ENCODE measurements at places on chromosomes 7 and 10.

DNA sequence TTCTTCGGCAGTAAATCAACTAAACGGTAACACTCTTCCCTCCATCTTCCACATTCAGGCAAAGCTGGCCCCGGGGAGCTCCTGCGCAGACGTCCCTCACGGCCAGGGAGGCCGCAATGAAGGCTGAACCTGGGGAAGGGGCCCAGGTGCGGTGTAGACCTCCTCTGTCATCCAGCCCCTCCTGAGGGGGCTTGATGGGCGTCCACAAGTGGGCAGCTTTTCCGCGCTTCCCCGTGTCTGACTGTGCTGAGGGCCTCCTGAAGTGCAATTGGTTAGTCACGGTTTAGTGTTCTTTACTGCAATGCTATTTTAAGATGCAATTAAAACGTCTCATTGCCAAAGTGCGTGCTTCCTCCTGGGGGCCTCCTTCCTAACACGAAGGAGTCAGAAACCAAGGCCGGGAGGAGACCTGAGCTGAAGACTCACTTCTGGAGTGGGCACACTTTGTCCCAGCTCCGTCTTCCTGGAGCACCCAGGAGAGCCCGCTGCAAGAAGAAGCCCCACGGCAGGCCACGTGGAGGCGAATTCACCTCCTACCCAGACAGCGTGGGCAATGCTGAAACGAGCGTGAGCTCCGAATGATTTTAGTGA lies 173.3 kb downstream of the ELFN1 start:
- no peak for DNase-seq

- DNase-seq = no peak
Measured at GRCh38 chr7:141356161-141356560, 195.0 kb upstream of the AGK start.

- no peak for DNase-seq
Measured at GRCh38 chr7:19410106-19410505, 264.9 kb upstream of the FERD3L start.

- no peak for DNase-seq
Measured at GRCh38 chr7:50411332-50411731, 38.8 kb downstream of the FIGNL1 start.

- peak; percentile 61 for DNase-seq
Measured at GRCh38 chr10:112375721-112376395, 1.9 kb downstream of the ACSL5 start.

GRCh38 chr7:130397051-130397757 lies 16.9 kb downstream of the CPA1 start:
- DNase-seq = no peak

GRCh38 chr10:1567152-1567551 lies 170.2 kb downstream of the ADARB2 start:
- no peak for DNase-seq

- no peak for DNase-seq
Measured at GRCh38 chr7:112366886-112367285, 83.4 kb upstream of the IFRD1 start.

DNA sequence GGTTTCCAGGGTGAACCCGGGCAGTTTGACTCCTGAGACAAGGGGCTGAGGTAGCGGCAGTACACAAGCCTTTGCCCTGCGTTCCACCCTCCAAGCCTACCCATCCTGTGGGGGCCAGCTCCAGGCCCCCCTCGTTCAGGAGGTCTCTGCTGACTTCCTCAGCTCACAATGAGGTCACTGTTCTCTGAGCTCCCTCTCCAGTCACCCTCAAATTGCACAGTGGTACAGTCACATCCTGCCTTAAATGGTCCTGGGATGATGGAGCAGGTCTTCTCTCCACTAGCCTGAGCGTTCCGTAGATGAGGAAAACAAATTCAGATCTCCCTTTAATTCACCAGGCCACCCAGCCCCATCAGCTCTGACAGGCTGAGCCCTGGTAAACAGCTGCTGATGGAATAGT lies 90.2 kb downstream of the SH3PXD2A start:
- DNase-seq = no peak

DNA sequence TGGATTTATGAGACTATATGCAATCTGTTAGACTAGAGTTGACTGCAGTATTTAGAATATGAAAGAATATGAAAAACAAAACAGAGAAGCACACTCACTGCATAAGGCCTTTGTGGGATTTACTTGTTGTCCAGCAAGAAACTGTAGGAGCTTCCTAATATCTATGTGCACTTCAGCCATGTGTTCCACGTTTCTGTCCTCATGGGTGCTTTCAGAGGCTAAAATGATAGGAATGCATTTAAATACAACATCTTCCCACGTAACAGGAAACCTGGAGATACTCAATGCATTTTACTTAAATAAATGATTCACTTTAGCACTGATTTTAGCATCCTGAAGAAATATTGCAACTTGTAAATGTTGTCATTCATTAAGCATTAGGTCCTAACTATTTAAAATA lies 11.7 kb downstream of the HUS1 start:
- no peak for DNase-seq

- no peak for DNase-seq
Measured at GRCh38 chr7:115782696-115783490, 247.7 kb downstream of the TFEC start.

GRCh38 chr10:62719061-62719460 lies 85.5 kb upstream of the ADO start:
- no peak for DNase-seq

DNA sequence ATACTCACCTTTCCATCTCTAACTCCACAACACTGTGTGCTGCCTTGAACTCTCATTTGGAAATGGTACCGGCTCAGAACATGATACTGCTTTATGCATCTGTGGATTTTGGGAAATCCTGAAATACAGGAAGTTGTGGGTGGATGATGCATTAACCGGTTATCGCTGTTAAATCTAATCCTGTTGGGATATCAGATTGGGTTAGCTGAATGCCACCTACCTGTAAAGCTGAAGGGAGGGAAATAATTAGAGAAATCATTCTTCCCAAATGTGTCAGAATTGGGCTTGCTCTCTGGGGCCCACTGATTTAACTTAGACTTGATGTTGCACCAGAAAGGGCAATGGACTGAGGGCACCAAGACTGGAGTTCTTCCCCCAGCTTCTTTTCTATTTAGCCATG lies 54.0 kb downstream of the CH25H start:
- no peak for DNase-seq

- DNase-seq = no peak
Measured at GRCh38 chr10:49488056-49488717, 50.7 kb downstream of the ERCC6 start.

DNA sequence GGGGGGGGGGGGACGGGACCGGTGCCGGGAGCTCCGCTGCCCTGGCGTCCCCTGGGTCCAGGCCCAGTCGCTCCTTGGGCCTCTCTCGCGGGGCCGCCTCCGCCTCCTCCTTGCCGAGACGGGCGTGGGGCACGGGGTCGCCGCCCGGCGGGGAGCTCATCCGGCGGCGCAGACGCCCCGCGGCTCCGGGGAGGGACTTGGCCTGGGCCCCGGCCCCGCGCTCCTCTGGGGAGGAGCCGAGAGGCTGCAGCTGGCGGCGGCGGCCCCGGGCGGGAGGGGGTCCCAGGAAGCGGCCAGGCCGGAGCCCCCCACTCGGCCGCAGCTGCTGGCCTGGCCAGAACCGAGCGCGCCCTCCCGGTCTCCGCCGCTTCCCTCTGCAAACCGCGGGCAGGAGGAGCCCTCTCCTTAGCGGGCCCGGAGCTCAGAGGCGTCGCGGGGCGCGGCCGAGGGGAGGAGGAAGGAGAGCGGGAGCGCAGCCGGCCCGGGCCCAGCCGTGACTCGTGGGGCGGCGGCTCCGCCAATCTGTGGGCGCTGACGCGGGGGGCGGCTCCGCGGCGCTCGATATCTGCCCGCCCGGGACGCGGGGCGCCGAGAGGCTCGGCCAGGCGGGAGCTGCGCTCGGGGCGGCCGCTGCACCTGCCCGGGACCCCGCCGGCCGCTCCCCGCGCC lies at the start of gene FAM20C:
TSS of gene FAM20C (plus strand) at position 591 of the 669 bp plus-strand sequence. CDS start 629 bp downstream, outside the sequence.
- DNase-seq = no peak

- DNase-seq = no peak
Measured at GRCh38 chr7:52005613-52006012, 689.0 kb upstream of the COBL start.

- DNase-seq = no peak
Measured at GRCh38 chr7:129089521-129090212, 34.8 kb upstream of the TNPO3 start.

- DNase-seq = no peak
Measured at GRCh38 chr7:117038408-117038807, 85.1 kb downstream of the ST7 start.

GRCh38 chr7:40923626-40924025 lies 779.3 kb downstream of the INHBA start:
- no peak for DNase-seq

- DNase-seq = no peak
Measured at GRCh38 chr7:3767917-3768777, 467.1 kb downstream of the SDK1 start.

DNA sequence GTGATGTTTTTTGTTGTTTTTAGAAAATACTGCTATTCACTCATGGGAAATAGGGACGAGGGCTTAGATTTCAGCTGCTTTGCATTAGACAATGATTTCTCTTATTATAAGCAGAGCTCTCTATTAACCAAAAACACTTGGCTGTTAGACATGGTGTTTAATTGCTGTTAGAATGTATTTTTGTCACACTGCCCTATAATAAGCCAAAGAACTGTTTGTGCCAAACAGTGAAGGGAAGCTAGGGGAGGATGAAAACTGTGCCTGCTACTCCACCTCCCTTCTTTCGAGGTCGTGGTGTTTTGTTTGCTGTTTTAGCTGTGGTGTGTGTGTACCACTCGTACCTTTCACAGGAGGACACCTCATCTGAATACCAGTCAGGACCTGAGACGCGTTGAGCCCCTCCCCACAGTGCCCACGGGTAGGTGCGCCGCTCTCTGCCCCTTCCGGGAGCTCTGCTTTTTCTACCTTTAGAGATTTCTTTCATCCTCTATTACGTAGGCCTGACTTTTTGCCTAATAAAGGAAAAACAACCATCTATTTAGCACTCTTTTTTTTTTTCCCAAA lies 57.9 kb downstream of the CUX1 start:
- no peak for DNase-seq

DNA sequence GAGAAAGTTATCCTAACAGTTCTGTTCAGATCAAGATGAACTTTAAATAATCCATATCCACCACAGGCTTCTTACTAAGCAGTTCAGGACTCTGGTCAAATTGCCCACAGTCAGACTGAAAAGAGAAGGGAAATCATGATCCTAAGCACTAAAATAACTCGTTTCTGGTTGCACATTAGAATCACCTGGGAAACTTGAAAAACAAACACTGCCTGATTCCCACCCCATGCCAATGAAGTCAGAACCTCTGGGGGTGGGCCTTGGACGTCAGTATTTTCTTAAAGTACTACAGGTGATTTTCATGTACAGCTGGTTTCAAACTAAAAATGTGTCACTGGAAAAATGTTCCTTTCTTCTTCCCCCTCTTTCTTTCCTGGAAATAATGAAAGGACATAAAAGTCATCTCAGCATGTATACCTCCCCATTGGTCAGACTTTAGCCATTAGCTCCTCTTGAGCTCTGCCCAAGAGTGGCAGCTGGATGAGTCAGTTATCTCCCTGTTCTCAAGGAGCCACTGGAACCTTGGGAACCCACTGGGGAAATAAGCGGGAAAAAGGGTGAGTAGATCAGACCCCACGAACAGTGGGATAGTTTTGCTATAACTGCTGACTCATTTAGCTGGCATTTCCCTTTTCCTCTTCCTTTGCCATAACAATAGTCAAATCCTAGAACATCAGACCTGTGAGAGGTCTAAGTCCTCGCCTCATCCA lies 75.3 kb upstream of the IL6 start:
- no peak for DNase-seq

DNA sequence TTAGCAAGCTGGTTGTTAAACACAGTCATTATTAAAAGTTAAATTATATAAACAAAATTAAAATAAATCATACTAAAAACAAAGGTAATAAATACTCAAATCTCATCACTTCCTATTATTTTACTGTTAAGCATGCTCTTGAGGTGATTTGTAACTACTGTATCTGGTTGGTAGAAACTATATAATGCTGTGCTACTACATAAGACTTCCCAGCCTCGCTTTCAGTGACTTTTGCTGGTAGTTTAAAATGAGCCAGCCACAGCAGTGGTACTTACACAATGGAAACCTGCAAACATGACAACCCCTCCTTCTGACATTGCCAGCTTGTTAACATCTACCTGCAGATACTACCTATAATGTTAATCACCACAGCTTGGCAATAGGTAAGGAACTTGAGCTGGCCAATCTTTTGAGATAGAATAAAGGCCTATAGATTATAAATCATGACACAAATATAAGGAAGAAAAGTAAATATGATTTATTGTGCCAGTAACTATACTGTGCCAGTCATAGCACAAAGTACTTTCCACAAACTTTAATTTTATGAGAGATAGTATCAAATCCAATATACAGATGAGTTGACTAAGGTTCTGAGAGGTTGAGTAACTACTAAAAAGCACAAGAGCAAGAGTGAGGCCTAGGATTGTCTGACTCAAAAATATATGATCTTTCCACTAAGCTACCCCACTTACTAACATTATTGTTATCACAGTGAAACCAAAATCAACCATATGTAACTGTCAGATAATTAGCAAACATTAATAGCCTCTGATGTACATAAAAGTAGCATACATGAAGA lies 181.1 kb upstream of the ASAH2 start:
- no peak for DNase-seq

DNA sequence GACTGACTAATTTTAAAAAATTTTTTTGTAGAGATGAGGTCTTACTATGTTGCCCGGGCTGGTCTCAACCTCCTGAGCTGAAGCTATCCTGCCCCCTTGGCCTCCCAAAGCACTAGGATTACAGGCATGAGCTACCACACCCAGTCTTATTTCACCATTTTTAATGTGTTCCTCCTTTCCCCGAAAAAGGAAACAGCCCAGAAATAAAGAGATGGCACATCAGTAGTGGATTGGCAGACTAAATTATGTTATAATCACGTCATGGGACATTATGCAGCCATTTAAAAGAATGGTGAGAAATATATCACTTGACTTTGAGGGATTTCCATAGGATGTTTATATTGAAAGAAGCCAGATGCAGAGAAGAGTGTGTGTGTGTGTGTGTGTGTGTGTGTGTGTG lies 40.5 kb downstream of the CAPZA2 start:
- DNase-seq = no peak

DNA sequence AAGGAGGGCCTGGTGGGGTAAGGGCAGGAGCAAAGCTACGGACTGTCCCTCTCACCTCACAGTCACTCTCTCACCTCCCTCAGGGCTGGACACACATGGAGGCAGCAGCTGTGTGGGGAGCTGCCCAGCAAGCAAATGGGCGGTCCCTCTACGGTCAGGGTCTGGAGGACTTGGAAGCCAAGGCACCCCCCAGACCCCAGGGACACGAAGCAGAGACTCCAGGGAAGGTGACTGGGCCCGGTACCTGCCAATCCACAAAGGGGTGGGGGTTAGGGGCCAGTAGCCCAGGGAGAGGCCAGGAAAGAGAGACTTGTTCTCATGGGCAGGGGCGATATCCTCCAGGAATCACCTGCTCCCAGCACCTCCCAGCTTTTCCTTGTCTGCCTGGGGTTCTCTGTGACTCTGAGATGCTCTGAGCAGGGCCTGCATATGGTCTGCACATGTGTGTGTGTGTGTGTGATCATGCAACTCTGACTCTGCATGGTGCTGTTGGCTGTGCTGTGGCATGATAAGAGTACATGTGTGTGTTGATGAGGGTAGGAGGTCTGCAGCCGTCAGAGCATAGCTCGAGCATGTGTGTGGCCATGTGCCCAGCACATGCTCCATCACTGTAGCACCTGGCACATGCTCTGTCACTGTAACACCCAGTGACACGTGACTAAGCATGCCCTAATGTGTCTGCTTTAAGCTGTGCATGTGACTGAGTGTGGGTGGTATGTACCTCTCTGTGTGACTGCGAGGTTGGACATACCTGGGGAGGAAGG lies 4.6 kb upstream of the LDB3 start:
- DNase-seq = no peak
